ENCODE measurements at places on chromosomes 4 and X.
A peak's percentile ranks its signal among the peaks of the same experiment; 100 is the strongest.

DNA sequence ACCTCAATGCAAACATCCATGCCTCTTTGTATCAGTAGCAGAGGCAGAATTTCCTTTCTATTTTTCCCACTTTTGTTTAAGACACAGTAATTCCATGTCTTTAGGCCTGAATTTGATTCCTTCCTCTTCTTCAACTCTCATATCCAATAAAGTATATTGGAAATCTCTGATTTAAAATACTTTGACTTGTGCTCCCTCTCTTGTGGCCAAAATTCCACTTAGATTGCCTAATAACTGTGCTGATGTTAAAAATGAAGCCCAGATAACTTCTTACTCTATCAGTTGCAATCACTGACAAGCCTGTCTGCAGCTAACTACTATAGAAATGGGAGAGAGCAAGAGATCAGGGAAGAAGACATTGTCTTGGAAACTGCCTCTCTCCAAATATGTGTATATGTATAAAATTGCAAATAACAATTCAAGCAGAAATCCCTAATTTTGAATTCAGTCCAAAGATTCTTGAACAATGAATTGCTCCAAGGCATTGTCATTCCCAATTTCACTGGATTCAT is 163.5 kb upstream of the SPIN4 start:
- DNase-seq: no peak

DNA sequence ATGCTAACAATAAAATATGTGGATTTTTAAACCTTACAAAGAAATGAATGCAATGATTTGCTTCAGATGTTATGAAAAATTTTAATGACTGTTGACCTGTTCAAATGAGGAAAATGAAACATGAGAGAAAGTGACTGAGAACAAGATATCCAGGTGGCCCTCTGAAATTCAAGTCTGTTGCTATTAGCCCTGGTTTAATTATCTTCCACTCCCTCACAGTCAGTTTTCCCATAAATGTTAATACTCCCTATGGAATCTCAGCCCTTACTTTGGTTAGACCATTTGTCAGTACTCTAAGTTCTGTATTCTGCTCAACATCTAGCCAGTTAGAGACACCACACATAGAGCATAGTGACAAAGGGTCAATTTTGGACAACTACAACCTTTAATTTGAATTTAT is 327.8 kb downstream of the PDGFC start:
- DNase-seq: no peak

DNA sequence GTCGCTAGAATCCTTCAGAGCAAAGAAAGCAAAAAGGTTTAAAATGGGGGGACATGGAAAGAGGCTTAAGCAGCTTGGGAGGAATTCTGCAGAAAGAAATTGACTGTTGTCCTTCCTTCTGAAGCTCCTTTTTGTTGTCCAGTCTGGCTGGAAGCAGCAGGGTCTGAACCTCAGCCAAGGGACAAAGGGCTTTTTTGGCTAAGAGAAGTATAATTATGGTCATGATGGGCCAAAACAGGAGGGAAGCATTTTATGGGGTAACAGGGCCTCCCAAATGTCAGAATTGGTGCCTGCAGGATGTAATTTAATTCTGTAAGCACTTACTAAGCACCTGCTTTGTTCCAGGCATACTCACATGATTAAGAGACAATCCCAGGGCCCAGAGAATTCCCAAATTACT is 74.2 kb upstream of the CPEB2 start:
- DNase-seq: no peak

- no peak for DNase-seq
These were observed 42.3 kb upstream of the PPARGC1A start for GRCh38 chr4:23932186-23932585.

- DNase-seq: no peak
These were observed 95.4 kb upstream of the MYOZ2 start for GRCh38 chr4:119040261-119040660.

DNA sequence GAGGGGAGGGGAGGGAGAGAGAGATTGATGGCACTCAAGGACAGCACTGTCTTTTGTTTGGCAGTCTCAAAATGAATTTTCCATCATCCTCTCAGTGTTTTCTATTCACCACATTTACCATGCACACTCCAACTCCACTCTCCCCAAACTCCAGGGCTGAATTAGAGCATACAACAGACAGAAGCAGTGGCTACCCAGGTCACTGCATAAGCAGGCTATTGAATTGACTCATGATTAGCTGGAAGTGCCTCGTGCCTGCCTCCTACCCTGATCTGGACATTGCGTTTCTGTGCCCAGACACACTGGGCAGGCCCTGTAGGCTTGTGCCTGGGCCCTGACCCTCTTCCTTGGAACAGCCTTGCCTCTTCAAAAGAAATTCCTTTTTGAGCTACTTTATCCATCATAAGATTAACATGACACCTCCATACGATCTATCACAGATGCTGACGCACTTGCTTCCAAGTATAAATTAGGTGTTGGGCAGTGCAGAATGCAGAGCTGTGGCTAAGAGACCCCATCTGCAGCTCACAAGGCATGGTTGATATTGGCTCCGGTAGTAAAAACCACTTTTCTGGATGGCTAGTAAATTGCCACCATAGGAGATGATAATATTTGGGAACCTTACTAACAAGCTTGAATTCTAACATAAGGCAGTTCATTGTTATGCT is 752.9 kb downstream of the RPA4 start:
- no peak for DNase-seq

- DNase-seq: no peak
These were observed at the start of gene UGT2B17 for GRCh38 chr4:68576272-68577125. Gene UGT2B17, minus strand, starts transcription at chr4:68576322. Its CDS starts 7,838 bp downstream, at chr4:68568484.

DNA sequence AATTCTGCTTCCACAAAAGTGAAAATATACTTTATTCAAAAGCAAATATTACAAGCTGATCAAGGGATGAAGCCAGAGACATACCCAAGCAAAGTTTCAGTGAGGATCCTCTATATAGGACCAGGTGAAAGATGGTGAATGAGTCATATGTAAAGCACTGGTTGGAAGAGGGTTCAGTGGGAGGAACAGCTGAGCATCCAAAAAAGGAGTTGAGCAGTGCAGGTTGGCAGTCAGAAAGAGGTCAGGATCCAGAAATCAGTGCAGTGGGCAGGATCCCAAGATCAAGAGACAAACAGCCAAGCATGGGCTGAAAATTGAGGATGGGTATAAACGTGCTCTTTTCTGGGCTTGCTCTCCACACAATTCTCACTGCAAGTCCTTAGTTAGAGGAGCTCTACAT is 30.3 kb downstream of the OTC start:
- no peak for DNase-seq

GRCh38 chr4:8392591-8393190 is 47.8 kb downstream of the ACOX3 start:
- DNase-seq: no peak

DNA sequence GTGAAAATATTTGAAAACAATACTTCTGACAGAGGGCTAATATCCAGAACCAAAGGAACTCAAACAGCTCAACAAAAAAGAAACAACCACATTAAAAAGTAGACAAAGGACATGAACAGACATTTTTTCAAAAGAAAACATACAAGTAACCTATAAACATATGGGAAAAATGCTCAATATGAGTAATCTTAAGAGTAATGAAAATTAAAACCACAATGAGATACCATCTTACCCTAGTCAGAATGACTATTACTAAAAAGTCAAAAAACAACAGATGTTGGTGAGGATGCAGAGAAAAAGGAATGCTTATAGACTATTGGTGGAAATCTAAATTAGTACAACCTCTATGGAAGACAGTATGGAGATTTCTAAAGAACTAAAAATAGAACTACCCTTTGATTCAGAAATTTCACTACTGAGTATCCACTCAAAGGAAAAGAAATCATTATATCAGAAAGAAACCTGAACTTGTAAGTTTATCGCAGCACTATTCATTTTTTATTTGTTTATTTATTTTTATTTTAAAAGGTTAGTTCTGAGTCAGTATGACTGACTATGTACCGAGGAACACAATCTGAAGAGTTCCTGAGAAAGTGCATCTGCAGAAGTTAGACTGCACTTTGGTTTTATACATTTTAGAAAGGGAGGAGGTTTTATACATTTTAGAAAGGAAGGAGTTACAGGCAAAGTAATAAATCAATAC is 231.3 kb downstream of the INPP4B start:
- no peak for DNase-seq

- no peak for DNase-seq
These were observed 980.4 kb upstream of the IGFBP7 start for GRCh38 chr4:58090539-58090938.

DNA sequence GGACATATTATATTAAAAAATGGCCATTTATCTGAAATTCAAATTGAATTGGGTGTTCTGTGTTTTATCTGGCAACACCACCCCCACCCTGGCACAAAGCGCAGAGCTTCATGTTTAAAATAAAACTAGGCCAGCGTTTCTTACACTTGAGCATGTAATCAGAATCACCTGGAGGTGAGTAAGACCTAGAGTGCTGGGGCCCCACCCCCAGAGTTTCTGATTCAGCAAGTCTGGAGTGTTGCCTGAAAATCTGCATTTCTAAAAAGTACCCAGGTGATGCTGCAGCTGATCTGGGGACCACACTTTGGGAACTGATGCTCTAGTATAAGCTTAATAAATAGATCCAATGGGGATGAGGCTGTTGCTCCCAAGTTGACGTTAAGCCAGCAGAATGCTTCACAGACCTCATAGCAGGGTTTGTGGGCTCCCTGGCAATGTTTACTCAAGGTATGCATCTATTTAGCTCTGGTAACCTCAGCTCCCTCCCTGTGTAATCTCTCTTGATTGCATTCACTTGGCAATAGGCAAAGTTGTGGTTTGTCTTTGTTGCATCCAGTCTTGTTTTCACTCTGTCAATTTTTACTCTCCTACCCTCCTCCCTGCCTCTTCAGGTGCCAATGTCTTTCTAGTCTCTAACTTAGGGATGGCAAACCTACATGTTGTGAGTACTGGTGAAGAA is 99.8 kb upstream of the TEX13D start:
- DNase-seq: no peak

DNA sequence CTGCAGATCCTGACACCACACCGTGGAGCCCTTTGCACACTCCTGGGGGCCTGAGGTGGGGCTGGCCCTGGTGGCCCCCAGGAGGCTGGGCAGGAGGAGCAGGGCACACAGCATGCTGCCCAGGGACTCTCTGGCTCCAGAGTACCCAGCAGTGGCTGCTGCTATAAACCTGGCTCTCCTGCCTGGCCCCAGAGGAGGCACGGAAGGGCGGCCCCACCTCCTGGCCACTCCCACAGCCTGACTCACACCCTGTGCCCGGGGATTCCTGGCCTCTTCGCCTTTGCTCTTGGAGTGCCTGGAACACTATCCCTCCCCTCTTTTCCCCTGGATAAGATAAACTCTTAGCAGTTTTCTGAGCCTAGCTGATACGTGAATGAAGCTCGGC is at the start of gene PSAPL1:
PSAPL1 (minus strand) TSS at position 165 of the 385 bp plus-strand sequence; CDS start at position 114, 51 bp downstream.
- no peak for DNase-seq

DNA sequence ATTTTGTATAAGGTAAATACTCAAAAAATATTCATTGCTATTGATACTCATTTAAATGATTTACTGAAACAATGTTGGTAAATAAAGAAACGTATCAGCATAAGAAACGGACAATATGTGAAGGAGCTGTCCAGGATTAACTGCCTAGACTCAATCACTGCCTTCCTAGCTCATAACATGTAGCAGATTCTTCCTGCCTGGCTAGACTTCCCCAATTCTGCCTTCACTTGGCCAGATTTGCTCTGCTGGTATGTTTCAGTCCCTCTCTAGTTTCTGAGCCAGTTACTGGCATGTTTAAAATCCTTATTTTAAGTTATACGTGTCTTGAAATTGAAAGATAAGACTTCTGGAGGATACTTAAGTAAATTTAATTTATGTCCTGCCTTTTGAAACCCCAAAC is 740.3 kb downstream of the CENPC start:
- DNase-seq: no peak

GRCh38 chr4:48047421-48047844 is 30.9 kb downstream of the NIPAL1 start:
- DNase-seq: peak; percentile 5

GRCh38 chrX:21590012-21590776 is 67.9 kb downstream of the KLHL34 start:
- DNase-seq: no peak

GRCh38 chrX:149515954-149516602 is 11.0 kb upstream of the IDS start:
- no peak for DNase-seq

GRCh38 chr4:176479767-176480166 is 160.0 kb downstream of the SPCS3 start:
- no peak for DNase-seq

DNA sequence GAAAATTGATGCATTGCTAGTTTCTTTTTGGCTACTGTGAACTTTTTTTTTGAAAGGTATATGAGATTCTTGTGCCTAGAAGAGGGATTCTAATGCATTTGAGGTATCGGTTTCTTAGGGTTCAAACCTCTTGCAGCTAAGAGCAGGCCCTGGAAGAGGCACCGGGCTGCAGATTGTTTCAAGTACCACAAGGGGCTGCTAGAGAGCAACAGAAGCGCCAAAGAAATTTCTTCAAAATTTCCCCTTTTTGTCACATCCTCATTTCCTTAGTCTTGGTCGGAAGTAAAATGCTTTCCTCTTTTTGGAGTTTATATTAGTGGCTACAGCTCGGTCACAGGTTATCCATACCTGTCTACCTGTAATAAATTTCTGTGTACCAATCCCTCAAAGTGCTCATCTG is 89.8 kb downstream of the PDGFRA start:
- DNase-seq: no peak

- DNase-seq: no peak
These were observed 262.6 kb downstream of the GPC3 start for GRCh38 chrX:133722756-133723155.

GRCh38 chrX:4263030-4263803 is 549.8 kb upstream of the PRKX start:
- DNase-seq: no peak

Measured in effector CD8-positive, alpha-beta T cell (primary cell).